GM12891 (cell line): ENCODE measurements at places on chromosomes 5 and 9.

DNA sequence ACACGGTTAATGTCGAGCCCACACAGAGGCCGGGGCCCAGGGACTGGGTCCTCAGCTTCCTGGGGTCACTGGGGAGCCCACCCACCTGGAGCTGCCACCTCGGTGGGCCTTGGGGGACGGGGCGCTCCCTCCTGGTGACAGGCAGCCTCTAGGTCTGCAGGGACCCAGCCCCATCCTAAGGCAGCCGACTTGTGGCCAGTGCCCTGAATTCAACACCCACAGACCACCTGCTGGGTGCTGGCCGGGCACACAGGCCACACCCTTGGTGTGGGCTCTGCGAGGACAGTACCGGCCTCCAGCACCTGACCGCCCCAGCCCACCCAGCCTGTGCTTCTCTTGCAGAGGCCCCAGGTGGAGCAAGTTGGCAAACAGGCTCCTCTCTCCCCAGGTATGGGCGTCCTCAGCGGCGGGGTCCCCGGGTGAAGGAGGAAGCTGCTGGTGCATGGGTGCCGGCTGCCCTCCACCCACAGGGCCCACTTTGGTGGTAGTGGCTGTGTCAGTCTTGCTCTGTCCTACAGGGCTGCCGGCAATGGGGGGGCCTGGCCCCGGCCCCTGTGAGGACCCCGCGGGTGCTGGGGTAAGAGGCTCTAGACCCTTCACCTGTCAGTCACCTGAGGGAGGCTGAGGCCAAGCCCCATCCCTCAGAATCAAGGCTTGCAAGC is 8.3 kb downstream of the ENTPD8 start:
- DNase-seq, result no peak

GRCh38 chr9:2013743-2014475 is 1.2 kb upstream of the SMARCA2 start:
- DNase-seq, result no peak

GRCh38 chr5:177553671-177554429 is 513 bp downstream of the FAM193B start:
- peak; percentile 75 for DNase-seq

GRCh38 chr9:91423785-91424402 is at the start of gene NFIL3:
NFIL3 (minus strand) TSS chr9:91423832; CDS start chr9:91410734, 13,098 bp downstream.
- peak; percentile 74 for DNase-seq

- no peak for DNase-seq
Observed at GRCh38 chr5:17436350-17436749, 61.7 kb upstream of the TAF11L2 start.

DNA sequence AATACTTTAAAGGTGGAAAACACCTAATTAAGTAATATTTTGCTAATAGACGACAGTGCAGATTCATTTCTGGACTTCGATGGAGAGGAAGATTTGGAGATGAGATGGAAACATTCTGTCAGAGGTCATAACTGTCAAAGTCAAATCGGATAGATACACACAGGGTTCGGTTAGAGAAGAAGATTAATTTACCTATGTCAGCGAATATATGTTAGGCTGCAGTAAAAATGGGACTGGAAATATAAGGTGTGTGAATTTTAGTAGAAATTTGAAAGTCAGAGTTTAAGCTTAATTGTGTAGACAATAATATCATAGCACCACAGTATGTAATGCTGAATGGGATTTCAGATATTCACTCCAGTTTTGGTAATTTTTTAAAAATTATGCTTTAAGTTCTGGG is 1020.3 kb upstream of the ACO1 start:
- DNase-seq, result no peak

DNA sequence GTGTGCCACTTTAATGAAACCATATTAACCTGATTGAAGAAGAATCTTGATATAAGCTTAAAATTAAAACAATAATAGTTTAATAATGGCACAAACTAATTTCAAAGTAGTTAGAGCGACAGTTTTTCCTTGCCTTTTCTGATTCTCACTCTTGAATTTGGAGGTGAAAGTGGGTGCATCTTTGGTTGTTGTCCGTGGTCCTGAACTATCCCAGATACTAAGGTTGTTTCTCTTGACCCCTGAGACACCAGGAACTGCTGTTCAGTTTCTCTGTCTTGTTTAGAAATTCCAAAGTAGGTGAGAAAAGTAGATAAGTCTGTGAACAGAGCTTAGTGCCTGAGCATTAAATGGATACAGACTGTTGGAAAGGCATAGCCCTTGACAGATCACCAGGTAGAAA is 274.7 kb downstream of the FBXL7 start:
- DNase-seq, result no peak

GRCh38 chr9:84327184-84327583 is 13.4 kb downstream of the SLC28A3 start:
- DNase-seq, result no peak

GRCh38 chr5:135160036-135160675 is 126.1 kb upstream of the PITX1 start:
- no peak for DNase-seq

DNA sequence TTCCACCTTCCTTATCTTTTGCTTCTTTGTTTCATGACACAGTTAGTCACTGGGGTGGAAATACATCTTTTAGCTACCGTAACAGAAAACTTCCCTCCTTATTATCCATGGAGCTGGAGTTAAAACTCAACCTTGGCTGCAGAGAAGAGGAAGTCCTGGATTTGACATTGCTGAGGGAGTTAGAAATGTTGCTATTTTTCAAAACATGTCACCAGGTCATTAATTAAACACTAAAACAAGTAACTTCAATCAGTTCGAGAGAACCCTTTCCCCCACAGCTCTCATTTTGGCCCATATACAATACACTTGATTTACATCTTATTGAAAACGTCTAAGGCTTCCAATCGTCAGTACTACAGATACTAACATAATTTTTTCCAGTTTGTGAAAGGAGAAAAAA is 237.9 kb upstream of the CD180 start:
- DNase-seq, result no peak

- DNase-seq, result no peak
Observed at GRCh38 chr5:101664071-101664791, 631.9 kb downstream of the SLCO4C1 start.

DNA sequence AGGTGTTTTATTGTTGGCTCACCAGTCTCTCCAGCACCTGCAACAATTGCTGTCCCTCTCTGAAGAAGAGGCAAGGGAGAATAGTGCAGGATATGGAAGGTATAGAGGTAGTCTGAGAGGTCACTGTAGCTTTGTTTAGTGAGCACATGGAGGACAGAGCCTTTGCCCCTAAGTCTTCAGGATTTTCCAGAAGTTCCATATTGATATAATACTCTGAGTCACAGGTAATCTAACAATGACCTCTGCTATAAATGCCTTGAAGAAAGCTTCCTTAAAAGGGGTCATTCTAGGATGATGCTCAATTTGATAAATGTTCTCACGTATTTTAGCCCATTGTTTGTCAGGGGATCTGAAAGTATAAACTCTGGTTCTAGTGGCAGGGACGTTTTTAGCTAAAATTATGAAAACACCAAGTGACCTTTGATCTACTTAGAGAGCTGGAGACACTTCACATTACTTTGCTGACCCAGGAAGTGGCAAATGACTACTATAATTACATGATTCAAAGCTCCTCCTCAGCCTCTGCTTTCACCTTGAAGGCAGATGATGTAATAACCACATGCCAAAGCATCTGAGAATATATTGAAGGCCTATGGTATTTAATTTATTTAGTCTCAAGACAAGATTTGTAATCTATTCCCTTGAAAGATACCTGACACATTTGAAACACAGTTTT is 366.9 kb upstream of the NUDT12 start:
- no peak for DNase-seq

DNA sequence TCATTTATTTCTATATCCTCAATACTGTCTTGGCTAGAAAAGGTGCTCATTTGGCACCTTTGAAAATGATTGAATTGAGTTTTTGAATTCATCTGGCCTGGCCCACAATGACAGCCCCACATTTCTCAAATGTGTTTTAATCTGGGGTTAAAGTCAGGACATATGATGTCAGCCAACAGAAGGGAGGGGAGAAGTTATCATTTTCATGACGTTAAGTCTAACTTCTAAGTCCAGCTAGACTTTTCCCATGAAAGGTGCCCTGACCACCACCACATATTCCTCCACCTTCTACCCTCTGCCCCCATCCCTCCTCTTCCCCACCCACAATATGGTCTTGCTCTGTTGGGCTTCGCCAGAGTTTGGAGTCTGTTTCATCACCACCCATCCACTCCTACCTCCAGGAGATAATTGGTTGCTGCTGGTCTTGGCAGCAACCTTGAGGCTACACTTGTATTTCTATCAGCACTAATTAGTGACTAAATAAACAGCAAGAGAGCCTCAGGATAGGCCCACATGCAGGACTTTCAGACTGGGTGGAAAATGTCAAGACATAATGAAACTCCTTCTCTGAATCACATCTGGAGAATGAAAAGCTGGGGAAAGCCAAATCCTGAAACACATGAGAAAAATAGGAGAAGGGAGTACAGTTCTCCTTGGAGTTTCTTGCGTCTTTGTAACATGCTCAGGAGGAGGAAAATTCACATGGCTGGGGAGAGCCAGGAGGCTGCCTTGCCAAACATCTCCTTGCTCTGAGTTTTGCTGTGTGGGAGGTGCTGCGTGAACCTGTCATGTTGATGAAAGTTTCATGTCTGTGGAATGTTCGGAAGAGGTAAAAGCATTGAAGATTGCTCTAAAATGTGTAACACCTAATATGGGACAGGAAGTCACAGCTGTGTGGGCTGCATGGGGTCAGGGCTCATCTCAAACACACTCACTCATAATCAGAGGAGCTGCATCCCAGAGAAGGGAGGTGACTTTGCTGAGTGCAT is 544.7 kb upstream of the KLF4 start:
- DNase-seq, result no peak

GRCh38 chr9:111036429-111036789 is 1.9 kb downstream of the LPAR1 start:
- no peak for DNase-seq

DNA sequence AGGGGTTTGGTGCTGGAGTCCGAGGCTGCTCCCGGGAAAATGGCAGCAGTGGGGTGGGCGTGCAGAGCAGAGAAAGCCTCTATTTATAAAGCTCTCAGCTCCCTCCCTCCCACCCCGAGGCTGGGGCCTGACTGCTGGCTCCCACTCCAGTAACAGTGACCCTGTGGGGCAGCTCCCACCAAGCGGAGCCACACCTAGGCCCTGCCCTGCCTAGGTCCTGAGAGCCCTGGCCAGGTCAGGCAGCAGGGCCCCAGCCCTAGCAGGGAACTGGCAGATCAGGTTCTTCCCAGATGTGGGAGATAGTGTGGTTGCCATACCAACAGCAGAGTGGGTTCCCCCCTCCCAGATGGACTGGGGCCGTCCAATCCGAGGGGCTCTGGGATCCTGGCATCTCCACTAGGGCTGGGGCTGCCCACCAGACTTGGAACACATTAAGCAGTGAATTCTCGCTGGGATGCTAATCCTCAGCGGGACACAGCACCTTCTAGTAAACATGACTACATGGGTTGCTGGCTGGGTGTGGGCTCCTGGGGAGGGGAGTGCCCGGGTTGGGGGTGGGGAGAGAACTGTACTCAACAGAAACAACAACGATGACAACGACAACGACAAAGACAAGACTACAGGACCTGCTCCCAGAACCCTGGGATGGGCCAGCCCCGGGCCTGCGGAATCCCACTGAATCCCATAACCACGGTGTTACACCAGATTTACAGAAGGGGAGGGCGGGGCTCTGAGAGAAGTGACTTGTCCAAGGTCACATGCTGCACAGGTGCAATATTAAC is 1.5 kb downstream of the SH3GLB2 start:
- no peak for DNase-seq

DNA sequence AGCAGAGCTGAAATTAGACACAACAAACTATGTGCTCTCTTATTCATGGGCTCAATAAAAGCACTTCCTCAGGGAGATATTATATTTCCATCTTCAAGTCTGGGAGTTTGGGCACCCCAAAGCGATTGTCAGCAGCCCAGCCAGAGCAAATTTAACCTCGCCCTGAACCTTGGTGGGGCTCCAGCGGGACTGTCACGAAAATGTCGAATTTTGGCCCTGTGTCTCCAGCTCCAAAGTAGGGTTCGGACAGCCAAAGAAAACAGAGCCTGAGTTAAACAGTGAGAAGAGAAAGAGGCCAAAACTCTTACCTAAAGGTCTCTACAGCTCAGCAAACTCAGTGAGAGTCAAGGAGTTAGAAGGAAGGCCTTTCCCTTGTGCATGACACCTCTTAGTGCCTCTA is 432.9 kb downstream of the SPATA31D1 start:
- no peak for DNase-seq

DNA sequence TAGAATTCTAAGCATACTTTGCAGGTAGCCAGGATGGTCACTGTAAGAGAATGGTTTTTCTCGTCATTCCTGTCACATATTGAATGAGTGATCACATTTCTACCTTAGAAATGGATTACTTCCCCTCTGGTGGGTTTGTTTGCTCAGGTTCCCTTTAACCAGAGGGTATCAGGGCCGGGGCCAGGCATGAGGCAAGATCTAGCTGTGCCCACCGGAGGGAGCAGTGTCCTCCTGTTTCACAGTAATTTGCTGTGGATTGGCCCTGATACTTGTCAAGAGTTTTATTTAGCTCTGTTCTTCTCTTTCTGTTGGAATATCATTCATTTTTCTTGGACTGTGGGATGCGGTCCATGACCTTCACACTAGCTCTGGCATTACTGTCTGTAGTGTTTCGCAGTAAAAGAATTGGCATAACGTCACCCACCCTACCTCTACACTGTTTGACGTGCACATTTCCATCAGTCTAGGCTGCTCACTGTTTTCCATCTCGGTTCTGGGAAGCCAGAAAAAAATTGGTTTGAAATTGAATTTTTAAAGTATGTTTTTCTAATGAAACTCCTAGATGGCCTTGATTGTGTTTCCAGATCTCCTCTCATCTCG is 42.4 kb upstream of the ZBED3 start:
- no peak for DNase-seq

- DNase-seq, result no peak
Observed at GRCh38 chr5:11126844-11127243, 365.8 kb upstream of the DAP start.

GRCh38 chr9:106829666-106830408 is 33.1 kb upstream of the ZNF462 start:
- DNase-seq, result no peak

DNA sequence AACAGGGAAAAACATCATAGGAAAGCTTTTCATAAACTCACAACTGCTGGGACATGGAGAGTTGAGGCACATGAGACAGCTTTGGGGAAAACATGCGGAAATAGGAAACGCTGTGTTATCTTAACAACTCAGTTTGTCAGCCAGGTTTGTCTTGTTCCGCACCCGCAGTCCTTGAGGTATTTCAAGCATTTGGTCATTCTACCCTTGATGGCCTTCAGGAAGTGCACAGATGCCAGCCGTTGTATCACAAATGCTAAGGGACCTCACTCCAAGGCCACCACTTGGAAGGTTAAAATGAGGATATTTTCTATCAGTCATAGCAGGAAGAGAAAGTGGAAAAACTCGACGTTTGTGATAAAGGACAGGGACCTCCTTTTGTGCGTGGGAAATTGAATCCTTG is 83.8 kb downstream of the TRIO start:
- DNase-seq, result no peak

GRCh38 chr5:157020511-157021222 is 38.2 kb downstream of the HAVCR1 start:
- DNase-seq, result no peak

GRCh38 chr5:122316656-122317055 is 4.6 kb downstream of the SNCAIP start:
- DNase-seq, result no peak
